ENCODE measurements at places on chromosomes 7 and 10. TPM values are rescaled to one million over a fixed set of nuclear protein-coding genes. Genes with fewer than 3 reads are reported as not detected.

GRCh38 chr7:79376299-79377025 is 77.0 kb downstream of the MAGI2 start:
- no peak for DNase-seq

DNA sequence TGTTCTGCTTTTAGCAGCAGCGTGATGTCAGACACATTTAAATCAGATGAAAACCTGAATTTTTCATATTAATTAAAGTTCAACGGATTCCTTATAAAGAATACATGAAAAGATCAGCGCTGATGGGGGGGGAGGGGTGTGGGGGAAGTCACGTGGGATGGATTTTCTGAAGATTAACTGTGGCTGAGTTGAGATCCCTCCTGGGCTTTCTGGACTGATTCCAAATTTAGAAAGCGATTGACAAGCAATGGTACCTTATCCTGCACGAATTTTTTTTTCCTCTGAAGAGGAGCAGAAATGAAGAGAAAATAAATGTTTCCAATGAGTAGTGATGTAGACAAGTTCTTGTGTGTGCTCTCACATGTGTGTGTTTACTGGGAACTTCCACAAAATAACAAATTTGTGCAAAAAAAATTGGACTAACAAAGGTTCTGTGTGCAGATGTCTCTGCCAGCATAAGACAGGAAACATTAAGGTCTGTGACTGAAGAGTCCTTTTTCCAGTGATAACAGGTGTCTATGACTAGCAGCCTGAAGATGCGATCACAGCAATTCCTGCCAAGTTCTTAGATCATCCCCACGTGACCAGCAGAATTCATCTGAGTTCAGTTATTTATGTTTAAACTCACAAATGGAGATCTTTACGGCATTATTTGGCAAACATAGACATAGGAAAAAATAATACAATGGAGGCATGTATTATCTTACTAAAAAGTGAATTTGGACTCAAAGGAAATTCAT is 585.2 kb upstream of the CELF2 start:
- no peak for DNase-seq

DNA sequence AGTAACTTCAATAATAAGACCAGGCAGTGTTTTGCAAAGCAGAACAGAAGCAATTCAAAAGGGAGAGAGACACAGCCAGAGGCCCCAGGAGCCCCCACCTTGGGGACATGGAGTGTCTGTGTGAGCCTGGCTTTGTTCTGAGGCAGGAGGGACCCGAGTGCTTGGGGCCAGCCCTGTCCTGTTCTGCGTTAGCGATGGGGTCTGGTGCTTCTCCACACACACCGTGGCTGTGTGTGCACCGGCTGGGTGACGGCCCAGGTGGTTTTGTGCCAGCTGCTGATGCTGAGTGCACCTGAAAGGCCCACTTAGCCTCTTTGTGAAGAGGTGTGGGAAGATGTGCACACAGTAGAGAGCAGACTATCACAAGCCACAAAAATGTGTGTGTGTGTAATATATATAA is 468.9 kb downstream of the DNAJB6 start:
- no peak for DNase-seq

DNA sequence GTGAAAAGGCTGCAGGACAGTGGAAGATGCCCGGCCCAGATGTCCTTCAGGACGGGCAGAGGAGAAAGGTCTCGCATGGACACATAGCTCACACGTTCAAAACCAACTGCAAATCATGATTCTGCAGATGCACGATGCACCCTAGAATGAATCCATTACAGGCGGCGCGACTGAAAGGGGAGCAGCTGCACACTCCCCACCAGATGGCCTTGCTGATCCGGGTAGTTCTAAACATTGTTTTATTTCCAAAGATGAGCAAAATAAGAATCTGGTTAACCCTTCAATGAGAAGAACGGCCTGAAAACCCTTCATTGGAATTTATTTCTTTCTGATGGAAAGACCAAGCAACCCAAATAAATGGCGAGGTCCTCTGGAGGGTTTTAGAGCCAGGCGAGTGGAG is 33.8 kb downstream of the CHST15 start:
- no peak for DNase-seq

- DNase-seq = no peak
Measured at GRCh38 chr10:5943536-5943935, 33.8 kb downstream of the IL15RA start.

DNA sequence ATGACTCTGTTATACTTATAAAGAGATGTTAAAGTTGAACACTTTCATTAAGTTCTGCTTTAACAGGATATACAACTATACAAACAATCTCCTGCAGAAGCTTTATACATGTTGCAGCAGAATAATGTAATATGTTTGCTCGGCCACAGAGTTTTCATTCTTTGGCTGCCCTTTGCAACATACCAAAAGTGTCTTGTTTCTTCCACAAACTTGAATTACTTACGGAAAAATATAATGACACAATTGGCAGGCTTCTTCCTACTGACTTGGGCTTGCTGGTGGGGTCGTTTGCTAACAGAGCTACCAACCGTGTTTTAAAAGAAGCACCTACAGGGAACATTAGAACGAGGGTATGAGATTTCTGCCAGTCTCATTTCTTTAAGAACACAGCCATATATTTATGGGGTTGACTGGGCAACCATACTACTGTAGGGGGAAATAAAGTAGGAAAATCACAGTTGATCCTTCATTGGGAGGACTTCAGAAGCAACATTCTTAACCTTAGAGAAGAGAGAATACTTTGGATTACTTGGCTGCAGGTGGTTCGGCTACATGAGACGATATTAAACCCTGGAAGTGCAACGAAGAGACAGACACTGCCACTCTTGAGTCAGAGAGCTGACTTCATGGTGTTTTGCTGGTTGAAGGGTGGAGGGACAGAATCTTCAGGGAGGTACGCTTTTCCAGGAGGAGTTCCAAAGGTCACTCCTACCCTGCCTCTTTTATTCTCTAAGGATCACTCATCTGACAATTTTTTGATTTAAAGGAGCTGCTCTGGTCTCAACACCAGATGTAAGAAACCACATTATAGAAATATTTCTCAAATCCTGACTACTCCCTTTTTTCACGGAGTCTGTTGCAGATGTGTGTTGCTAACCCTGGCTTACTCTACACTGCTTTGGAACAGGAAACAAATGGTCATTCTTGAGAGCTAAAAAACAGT is 123.9 kb downstream of the SEMA3C start:
- DNase-seq = no peak

GRCh38 chr10:100774223-100774622 is 28.8 kb downstream of the PAX2 start:
- DNase-seq = no peak

DNA sequence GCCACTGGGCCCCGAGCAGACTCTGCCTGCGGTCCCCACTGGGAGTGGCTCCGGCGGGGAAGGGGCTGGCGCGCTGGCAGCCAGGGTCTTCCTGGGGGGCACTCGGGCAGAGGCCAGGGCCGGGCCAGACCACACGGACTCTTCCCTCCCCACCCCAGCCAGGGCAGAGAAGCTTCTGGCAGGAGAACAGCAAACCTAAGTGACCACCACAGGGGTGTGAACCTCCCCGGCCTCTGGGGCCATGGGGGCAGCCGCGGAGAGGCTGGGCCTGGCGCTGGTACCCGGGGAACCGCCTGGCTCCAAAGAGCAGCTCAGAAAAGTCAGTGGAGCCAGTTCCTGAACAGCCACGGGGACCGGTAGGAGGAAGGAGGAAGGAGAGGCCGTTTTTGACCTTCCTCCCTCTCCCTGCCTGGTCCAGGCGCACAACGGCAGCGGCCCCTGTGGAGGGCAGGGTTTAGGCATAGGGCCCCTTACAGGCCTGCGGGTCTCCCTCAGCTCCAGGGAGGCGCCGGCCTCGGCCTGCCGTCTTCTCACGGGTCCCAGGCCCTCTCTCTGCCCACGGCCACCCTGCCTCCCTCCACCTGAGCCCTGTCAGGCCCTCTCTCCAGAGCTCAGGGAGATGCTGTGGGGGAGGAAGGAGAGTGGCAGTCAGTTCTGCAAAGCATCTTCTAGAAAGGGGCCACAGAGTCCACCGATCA is 51.8 kb downstream of the TMEM209 start:
- DNase-seq = no peak

GRCh38 chr10:119235356-119235755 is 28.0 kb downstream of the GRK5 start:
- DNase-seq = no peak

DNA sequence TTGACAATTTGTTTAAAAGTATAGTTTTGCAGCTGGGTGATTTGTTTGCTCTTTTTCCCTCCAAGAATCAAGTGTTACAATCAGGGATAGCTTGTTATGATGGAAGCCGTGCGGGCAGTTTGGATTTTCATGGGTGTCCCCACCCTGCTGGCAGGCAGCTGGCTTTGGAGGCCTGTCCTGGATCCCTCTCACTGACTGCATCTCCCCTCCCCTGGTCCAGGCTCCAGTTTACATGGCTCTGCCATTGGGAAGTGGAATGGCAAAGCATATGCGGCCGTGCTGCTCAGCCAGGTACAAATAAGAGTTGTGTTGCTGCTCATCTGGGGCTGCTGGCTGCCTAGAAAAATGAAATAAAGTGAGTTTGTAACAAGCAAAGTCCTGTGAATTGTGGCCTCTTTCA is 76.0 kb downstream of the CXCL12 start:
- no peak for DNase-seq

- DNase-seq = no peak
Measured at GRCh38 chr7:99392659-99393354, 15.6 kb downstream of the PDAP1 start.

- peak; percentile 15 for DNase-seq
Measured at GRCh38 chr7:131945313-131945911, 389.0 kb upstream of the PODXL start.

- DNase-seq = no peak
Measured at GRCh38 chr7:131131012-131131745, 196.5 kb upstream of the MKLN1 start.

- DNase-seq = no peak
Measured at GRCh38 chr7:157282141-157282801, 54.5 kb upstream of the DNAJB6 start.

DNA sequence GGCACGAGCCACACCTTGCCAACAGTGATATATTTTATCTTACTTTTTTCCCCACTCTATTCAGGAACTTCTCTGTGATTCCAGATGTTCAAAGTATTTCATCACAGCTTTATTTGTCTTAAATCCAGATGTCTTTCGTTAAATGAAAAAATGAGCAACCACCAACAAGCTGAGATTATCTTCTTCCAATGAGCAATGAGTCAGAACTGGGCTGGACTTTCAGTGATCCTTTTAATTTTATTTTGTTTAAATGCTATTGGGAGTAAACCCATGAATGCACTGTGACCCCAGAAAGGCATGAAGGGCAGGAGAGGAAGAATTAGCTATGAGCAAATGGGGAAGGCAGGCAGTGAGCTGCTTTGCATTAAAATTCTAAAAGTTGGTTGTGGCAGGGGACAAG is 77.6 kb upstream of the IMMP2L start:
- no peak for DNase-seq

DNA sequence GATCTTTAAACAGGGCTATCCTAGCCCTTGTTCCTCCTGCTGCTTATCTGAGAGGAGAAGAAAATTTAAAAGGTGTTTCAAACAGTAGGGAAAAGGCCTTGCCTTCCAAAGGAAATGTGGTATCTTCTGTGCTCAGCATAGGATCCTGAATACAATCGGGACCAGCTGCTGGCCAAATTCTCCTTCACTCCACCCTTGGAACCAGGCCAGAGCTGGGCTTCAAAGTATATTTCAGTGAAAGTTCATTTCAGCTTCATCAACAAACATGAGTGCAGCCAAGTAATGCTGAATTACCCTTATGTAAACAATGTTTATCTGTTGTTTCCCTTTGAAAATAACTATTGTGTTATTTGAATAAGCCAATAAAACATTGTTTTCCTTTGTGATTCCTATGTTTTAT is 146.5 kb upstream of the MEOX2 start:
- DNase-seq = no peak

- no peak for DNase-seq
Measured at GRCh38 chr10:123942114-123942861, 50.7 kb upstream of the CPXM2 start.

DNA sequence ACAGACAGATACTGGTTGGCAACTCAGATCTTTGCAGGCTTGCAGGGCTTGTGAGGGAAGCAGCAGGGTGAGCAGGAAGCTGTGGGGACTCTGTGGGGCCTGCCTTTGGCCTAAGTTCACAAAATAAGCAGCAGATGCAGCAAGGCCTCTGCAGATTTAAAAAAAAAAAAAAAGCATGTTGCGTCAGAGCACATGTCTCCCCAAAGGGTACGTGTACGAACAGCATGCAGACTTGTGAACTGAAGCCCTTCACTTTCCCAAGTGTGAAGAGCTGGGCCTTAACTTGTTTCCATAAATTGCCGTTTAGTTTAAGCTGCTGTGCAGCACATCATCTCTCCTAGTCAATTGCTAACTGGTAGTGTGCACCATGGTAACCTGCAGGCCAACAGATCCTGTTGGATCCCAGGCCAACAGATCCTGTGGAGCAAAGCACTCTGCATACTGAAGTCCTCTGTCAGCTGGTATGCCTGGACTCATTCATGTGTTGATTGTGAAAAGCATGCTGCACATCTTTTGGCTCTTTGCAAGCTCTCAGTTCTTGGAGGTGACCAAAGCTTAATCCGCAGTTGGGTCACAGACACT is 10.8 kb upstream of the XPNPEP1 start:
- no peak for DNase-seq

DNA sequence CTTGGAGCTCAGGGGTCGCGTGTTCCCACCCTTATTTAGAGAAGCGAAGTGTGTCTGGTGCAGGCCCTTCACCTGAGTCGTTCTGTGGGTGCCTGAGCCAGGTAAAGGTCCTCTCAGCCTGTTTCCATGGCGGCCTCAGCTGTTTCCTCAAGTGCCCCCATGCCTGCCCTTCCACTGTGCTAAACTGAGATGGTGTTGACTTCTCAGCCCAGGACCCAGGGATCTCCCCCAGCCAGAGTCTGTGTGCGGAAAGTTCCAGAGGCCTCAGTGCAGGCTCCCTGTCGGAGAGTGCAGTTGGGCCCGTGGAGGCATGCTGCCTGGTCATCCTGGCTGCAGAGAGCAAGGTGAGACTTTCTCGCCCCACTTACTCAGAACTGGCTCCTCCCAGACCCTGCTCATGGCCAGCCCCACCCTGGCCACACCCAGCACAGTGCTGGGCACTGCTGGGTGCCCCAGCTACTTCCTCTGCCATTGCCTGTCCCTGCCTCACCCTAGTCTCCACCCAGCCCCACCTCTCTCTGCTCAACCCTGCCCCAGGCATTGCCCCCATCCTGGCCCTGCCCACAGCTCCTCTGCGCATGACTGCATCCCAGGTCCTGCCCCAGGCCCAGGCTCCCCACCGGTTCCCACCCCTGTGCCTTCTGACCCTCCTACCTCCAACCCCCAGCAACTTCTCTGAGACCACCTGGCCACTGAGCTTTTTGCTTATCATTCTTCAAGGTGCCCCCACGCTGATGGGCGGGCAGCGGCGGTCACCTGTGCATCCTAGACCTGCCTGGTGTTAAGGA is 20.3 kb downstream of the NACAD start:
- DNase-seq = peak; percentile 28

DNA sequence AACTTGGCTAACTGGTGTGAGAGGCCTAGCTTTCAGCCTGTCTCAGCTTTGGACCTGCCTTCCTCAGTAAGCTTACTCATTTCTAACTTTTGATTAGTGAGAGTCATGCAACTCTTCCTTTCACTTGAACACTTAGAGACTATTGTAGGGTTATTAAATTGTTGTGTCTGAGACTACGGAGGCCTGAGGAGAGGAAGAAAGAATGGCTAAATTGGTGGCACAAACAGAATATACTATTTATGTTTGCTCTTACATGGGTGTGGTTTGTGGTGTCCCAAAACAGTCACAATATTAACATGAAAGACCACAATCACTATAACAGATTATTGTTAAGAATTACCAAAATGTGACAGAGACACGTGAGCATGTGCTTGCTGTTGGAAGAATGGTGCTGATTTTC is 82.1 kb downstream of the TRIM24 start:
- DNase-seq = no peak

The ZNF212 gene
- 13.7 TPM for total RNA-seq

The OR6B1 gene
- not detected for total RNA-seq

The SMO gene
- 12.8 TPM for total RNA-seq

The BEND7 gene
- 13.8 TPM for total RNA-seq

The ADAMTS14 gene
- total RNA-seq = 13.2 TPM

The CREB5 gene
- total RNA-seq = 0.49 TPM
